ENCODE measurements at places on chromosomes 12 and 14.
A peak's percentile ranks its signal among the peaks of the same experiment; 100 is the strongest.

GRCh38 chr14:68823434-68824206 is 30.8 kb upstream of the ZFP36L1 start:
- no peaks in the 10 kb centered on the region for H3K36me3 ChIP-seq
- H3K27ac ChIP-seq, result no peak overlapping the region
- H3K4me1 ChIP-seq, result peaks cover 41% of the 10 kb centered on the region
- H3K27me3 ChIP-seq, result no peaks in the 10 kb centered on the region

DNA sequence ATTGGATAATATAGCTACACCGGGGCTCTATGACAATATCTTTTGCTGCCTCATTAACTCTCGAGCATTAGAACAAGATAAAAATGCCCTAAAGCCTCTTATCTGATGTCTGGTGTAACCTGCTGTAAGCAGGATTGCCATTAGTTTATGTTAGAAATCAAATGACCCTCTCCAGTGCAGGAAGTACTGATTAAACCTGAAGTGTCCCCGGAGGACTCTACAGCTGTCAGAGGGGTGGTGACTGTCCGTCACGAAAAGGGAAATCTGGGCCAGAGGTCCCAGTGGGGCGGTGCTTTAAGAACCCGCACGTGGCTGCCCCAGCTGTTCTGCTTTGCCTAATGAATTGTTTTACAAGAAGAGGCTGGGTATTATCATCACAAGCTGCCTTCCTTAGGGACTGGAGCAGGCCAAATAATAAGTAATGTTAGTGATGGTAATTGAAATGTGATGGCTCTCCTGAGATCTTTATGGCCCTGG is 55.7 kb downstream of the LIN52 start:
- no peak for DNase-seq
- H3K36me3 ChIP-seq, result peaks cover 13% of the 10 kb centered on the region
- no peak overlapping the region for H3K4me3 ChIP-seq
- no peaks in the 10 kb centered on the region for H3K27me3 ChIP-seq
- H3K4me1 ChIP-seq, result peaks cover 16% of the 10 kb centered on the region

- H3K36me3 ChIP-seq, result peaks cover 80% of the 10 kb centered on the region
- H3K27ac ChIP-seq, result no peak overlapping the region
- no peak for DNase-seq
- peaks cover 4% of the 10 kb centered on the region for H3K4me1 ChIP-seq
Measured at GRCh38 chr12:26623136-26623535, 209.9 kb downstream of the ITPR2 start.

- no peaks in the 10 kb centered on the region for H3K27me3 ChIP-seq
- no peak for DNase-seq
- no peaks in the 10 kb centered on the region for H3K36me3 ChIP-seq
- H3K4me3 ChIP-seq, result no peak overlapping the region
- peaks cover 37% of the 10 kb centered on the region for H3K4me1 ChIP-seq
Measured at GRCh38 chr12:68185598-68185997, 26.1 kb upstream of the IFNG start.

GRCh38 chr14:102233081-102233480 is 71.9 kb downstream of the MOK start:
- no peaks in the 10 kb centered on the region for H3K4me1 ChIP-seq
- no peak for DNase-seq
- no peaks in the 10 kb centered on the region for H3K27me3 ChIP-seq
- H3K36me3 ChIP-seq, result no peaks in the 10 kb centered on the region
- H3K27ac ChIP-seq, result no peak overlapping the region

- H3K27me3 ChIP-seq, result no peaks in the 10 kb centered on the region
- H3K27ac ChIP-seq, result no peak overlapping the region
- no peaks in the 10 kb centered on the region for H3K36me3 ChIP-seq
Measured at GRCh38 chr14:81765651-81766275, 232.1 kb upstream of the SEL1L start.

DNA sequence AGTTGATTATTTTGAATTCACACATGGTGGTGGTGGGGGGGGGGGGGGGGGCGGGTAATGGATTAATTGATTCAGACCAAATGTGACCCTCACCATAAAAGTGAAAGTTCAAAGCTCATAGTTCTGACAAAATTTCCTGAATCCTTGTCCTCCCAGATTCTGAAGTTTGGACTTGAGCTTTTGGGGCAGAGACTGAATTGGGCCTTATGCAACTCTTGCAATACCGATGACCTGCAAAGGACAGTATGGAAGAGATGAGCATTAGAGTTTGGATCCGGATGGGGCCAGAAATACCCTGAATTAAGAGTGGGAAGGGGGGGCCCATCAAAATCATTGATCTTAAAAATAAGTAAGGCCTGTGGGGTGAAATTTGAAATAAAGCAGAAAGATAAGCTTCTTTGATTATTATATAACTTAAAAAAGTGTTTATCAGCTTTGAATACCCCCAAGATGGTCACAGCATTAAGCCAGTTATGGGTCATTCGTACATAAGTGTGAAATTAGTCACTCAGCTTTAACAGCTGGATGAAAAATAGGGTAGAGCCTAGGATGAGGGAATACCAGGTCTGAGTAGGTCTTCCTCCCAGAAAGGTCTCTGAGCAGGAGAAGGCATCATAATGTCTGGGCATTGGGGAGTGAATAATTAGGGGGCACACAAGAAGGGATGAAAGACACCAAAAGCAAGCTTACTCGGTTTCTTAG is 2.1 kb upstream of the PYGL start:
- H3K36me3 ChIP-seq, result no peaks in the 10 kb centered on the region
- no peak overlapping the region for H3K4me3 ChIP-seq
- no peak for DNase-seq
- H3K4me1 ChIP-seq, result peaks cover 14% of the 10 kb centered on the region

GRCh38 chr12:69698769-69699540 is at the start of gene BEST3:
TSS of gene BEST3 (minus strand) at chr12:69699303. CDS start at chr12:69697798, 1,505 bp downstream.
- H3K27ac ChIP-seq, result no peak within 1 kb of the TSS
- no peaks in the 10 kb centered on the region for H3K36me3 ChIP-seq
- peaks cover 5% of the 10 kb centered on the region for H3K27me3 ChIP-seq
- no peaks in the 10 kb centered on the region for H3K4me1 ChIP-seq

DNA sequence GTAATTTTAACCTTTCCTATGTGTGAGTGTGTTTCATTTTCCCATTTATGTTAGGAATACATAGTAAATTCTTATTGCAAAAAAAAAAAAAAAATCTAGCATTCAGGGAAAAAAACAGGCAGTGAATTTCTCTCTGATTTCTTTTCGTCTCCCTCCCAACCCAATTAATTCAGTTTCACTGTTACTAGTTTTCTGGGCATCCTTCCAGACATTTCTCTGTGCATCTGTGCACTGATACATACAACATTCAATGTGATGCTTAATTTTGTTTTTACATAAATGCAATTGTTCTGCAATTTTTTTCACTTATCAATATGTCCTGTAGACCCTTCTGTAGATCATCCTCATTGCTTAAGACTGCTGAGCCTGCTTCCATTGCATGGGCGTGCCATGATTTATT is 694.3 kb upstream of the TBX3 start:
- no peaks in the 10 kb centered on the region for H3K36me3 ChIP-seq
- H3K4me3 ChIP-seq, result no peak overlapping the region
- H3K27ac ChIP-seq, result no peak overlapping the region
- peaks cover under 1% of the 10 kb centered on the region for H3K27me3 ChIP-seq

DNA sequence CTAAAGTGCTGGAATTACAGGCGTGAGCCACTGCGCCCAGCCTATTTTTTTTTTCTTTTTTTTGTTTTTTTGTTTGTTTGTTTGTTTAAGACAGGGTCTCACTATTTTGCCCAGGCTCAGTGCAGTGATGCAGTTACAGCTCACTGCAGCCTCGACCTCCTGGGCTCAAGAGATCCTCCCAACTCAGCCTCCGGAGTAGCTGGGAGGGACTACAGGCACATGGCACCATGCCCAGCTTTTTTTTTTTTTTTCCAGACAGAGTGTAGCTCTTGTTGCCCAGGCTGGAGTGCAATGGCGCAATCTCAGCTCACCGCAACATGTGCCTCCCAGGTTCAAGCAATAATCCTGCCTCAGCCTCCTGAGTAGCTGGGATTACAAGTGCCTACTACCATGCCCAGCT is 5.8 kb upstream of the ITFG2 start:
- no peaks in the 10 kb centered on the region for H3K27me3 ChIP-seq
- DNase-seq, result no peak
- H3K27ac ChIP-seq, result no peak overlapping the region
- H3K36me3 ChIP-seq, result peaks cover 60% of the 10 kb centered on the region

DNA sequence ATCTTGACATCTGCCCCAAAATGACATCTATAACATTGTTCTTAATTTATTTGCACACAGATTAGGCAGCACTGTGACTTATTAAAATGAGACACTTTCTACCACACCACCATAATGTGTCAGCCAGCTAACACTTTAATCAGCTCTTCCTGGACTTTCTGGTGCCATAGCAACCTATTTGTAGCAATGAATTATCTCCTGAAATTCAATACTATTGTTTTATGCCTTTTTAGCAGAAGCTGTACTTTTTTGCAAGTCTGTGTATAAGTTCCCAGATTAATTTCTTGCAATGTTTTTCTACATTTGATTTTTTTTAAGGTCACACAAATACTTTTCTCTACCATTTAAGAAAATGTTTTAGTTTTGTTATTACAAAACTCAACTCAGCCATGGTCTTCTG is 72.8 kb upstream of the SAV1 start:
- H3K27me3 ChIP-seq, result no peaks in the 10 kb centered on the region
- peak overlapping the region; percentile 90 for H3K27ac ChIP-seq

DNA sequence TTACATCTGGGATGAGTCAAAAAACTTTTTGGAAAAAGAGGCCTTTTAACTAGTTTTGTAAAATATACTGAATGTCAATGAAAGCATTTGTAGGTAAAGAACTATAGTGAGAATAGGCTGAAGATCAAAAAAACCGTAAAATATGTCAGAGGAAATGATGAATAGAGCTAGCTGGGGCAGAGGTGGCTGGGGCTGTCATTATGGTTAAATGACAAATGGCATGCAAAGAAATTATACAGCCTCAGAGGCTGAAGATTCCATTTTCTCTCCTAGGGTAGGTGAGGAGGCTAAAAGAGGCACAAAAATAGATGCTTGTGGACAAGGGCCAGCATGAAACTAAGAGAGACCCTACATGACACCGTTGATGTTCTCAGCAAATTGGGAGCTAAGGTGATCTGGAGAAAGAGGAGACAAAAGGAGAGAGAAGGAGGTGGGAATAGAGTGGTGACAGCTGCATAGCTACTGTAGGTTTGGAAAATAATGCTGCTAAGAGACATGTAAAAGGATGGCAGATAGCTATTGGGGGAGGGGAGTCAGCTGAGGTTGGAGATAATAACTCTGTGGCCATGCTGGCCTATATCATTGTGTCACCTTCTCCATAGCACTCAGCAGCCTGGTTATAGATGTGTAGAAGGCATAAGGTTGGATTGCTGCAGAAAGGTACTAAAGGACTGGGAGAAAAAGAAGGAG is 63.8 kb downstream of the ABCC9 start:
- H3K27ac ChIP-seq, result no peak overlapping the region
- peaks cover 5% of the 10 kb centered on the region for H3K27me3 ChIP-seq
- no peak for DNase-seq
- H3K4me1 ChIP-seq, result no peaks in the 10 kb centered on the region
- no peak overlapping the region for H3K4me3 ChIP-seq

GRCh38 chr12:13042666-13043230 is 1.4 kb upstream of the FAM234B start:
- H3K36me3 ChIP-seq, result peaks cover 2% of the 10 kb centered on the region
- no peak for DNase-seq
- H3K27me3 ChIP-seq, result peaks cover 14% of the 10 kb centered on the region
- no peak overlapping the region for H3K27ac ChIP-seq
- H3K4me1 ChIP-seq, result peaks cover 25% of the 10 kb centered on the region
- H3K4me3 ChIP-seq, result no peak overlapping the region

- no peak for DNase-seq
- no peaks in the 10 kb centered on the region for H3K27me3 ChIP-seq
- no peak overlapping the region for H3K27ac ChIP-seq
- H3K36me3 ChIP-seq, result peaks cover 80% of the 10 kb centered on the region
- no peak overlapping the region for H3K4me3 ChIP-seq
- H3K4me1 ChIP-seq, result no peaks in the 10 kb centered on the region
Measured at GRCh38 chr12:3684449-3685051, 68.4 kb downstream of the CRACR2A start.

DNA sequence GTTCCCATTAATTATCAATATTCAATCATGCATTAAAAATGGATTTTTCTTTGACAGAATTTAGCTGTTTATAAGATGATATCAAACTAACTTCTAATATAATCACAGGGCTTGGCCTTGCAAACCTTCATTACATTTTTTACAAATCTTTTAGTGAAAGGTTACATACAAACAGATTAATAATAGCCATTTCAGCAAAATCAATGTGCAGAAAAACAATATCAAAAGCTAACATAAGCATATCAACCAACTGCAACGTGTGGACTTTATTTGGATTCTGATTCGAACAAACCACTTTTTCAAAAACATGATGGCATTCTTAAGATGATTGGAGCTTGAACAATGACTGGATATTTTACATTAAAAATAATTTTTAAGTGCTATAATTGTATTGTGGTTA is 93.6 kb downstream of the OTX2 start:
- no peak for DNase-seq
- H3K36me3 ChIP-seq, result no peaks in the 10 kb centered on the region
- H3K4me3 ChIP-seq, result no peak overlapping the region
- no peaks in the 10 kb centered on the region for H3K4me1 ChIP-seq

DNA sequence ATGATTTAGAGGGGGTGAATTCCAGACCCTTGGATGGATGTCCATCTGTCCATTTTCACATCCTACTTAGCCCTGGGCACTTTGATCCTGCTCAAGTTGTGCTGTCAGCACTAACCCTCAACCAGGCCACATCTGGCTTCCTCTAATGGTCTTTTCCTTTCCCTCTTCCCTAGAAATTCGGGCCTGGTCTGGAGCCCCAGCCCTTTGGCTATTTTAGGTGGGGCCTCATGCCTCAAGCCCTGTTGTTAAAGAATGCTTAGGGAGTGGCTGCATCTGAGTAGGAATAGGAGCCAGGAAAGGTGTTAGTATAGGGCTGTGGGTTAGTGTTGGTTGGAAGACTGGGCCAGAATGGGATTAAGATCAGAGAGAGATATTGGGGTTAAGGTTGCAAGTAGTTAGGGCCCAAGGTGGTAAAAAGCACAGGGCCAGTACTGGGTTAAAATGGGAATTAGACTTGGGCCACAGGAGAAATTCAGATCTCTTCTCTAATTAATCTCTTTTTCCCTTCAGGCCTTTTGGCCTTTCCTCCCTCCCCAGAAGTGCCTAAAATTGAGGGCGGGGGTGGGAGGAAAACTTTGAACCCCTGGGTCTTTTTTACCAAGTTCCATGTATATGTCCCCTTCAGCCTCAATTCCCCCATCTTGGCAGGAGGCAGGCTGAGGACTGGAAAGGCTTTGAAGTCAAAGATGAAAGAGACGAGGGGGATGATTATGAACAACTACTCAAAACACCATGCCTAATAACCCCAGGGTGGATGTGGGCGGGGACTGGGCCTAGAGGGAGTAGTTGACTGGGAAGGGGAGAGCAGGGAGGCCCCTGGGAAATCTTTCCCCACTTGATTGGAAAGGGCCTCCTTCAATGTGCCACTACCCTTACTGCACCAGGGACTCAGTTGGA is 4.0 kb upstream of the ZNF385A start:
- H3K4me1 ChIP-seq, result peaks cover 22% of the 10 kb centered on the region
- no peaks in the 10 kb centered on the region for H3K27me3 ChIP-seq
- no peaks in the 10 kb centered on the region for H3K36me3 ChIP-seq
- H3K4me3 ChIP-seq, result no peak overlapping the region

GRCh38 chr12:101414533-101415119 is 7.1 kb upstream of the ARL1 start:
- no peak overlapping the region for H3K4me3 ChIP-seq
- H3K36me3 ChIP-seq, result no peaks in the 10 kb centered on the region
- no peaks in the 10 kb centered on the region for H3K4me1 ChIP-seq
- DNase-seq, result no peak

GRCh38 chr12:74801625-74802024 is 264.0 kb downstream of the ATXN7L3B start:
- no peak overlapping the region for H3K4me3 ChIP-seq
- H3K36me3 ChIP-seq, result no peaks in the 10 kb centered on the region
- H3K27ac ChIP-seq, result no peak overlapping the region
- H3K4me1 ChIP-seq, result no peaks in the 10 kb centered on the region

GRCh38 chr12:131856366-131857097 is 28.3 kb downstream of the MMP17 start:
- no peaks in the 10 kb centered on the region for H3K36me3 ChIP-seq
- peaks cover 4% of the 10 kb centered on the region for H3K4me1 ChIP-seq
- no peak for DNase-seq
- no peak overlapping the region for H3K4me3 ChIP-seq
- no peak overlapping the region for H3K27ac ChIP-seq
